ENCODE measurements at places on chromosomes 7 and 10.

- no peak for DNase-seq
Measured at GRCh38 chr10:27490807-27491206, 13.3 kb upstream of the RAB18 start.

DNA sequence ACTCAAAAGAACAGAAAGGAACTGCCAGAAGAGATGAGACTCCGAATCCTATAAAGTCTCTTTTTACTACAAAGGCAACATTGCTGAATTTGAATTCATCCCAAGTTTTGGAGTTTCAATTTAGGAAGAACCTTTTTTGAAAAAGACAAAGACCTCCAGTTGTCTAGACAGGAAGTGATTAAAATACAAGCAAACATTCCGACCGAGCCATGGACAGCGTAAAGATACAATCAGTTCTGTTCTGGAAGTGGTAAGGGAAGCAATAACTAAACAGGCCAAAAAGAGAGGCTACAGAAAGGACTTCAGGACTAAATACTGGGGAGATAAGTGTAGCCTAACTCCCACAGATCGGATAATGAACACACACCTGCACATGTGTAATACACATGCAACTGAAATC, 101.0 kb downstream of the SMURF1 start:
- DNase-seq = no peak

- no peak for DNase-seq
Measured at GRCh38 chr10:52668024-52668423, 104.6 kb downstream of the MBL2 start.

DNA sequence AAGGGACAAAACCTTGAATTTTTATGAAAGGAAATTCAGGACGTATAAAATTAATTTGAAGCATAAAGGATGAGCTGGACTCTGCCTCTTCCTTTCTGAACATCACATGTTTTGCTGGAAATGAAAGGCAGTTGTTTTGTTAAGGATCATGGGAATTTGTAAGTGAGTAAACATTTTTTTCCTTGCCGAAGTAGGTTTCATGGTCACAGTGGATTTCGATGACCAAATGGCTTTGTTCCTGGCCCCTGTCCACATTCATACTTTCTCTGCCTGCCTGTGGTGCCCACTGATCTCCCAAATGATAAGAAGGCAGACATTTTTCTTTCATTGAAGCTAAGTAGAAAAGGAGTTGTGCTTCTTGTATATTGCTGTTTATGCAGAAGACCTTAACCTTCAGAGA, 104.2 kb downstream of the ARID5B start:
- DNase-seq = no peak

- no peak for DNase-seq
Measured at GRCh38 chr10:43371418-43371817, at the start of gene FXYD4. Gene FXYD4 (plus strand): TSS chr10:43371636. CDS start chr10:43373747, 2,111 bp downstream.

DNA sequence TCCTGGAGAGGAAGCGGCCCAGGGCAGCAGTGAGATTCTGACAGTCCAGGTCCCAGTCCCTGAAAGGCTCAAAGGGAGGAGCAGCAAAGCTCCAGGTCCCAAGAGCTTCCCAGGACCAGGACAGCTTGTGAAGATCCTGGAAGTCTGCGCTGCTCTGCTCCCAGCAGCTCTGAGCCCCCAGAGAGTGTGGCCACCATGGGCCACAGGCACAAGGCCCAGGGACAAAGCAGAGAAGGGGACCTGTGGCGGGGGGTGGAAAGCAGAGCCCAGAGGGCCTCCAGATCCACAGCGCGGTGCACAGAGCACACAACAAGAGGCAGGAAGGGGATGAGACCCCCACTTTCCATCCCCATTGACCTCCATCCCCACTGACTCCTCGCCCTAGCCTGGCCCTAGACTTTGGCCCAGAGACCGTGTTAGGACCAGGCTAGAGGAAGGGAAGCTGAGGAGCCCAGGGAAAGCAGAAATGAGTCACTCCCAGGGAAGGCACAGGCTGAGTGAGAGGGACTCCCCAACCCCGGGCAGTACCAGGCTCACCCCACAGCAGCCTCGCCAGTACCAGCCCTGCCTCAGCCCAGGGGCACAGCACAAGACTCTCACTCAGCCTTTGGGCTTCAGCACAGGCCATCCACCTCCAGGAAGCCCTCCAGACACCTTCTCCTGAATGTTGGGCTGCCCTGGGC, 75.5 kb downstream of the GRID1 start:
- DNase-seq = no peak

- peak; percentile 48 for DNase-seq
Measured at GRCh38 chr10:70540089-70540788, 61.7 kb downstream of the PALD1 start.

- no peak for DNase-seq
Measured at GRCh38 chr10:132005147-132005546, 23.4 kb upstream of the BNIP3 start.

DNA sequence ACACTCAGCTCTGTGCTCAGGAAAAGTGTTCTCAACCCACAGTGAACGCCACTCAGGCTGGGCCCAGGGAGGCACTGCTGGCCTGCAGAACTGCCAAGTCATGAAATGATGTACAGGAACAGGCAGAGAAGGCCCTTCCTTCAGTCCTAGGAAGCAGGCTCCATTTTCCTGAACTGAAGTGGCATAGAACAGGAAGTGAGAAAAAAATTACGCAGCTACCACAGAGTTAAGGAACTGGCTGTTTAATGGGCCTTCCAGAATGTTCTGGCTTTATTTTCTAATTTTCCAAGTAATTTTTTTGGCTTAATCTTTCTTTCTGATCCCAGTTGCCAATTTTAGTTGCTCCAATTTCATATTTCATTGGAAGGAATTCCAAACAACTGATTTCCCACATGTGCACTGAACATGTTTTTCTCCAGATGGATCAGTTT, 39.3 kb downstream of the LRRC18 start:
- DNase-seq = no peak

- no peak for DNase-seq
Measured at GRCh38 chr10:76150876-76151288, 719.5 kb downstream of the LRMDA start.

- DNase-seq = no peak
Measured at GRCh38 chr7:93715234-93715633, 140.7 kb upstream of the CALCR start.

DNA sequence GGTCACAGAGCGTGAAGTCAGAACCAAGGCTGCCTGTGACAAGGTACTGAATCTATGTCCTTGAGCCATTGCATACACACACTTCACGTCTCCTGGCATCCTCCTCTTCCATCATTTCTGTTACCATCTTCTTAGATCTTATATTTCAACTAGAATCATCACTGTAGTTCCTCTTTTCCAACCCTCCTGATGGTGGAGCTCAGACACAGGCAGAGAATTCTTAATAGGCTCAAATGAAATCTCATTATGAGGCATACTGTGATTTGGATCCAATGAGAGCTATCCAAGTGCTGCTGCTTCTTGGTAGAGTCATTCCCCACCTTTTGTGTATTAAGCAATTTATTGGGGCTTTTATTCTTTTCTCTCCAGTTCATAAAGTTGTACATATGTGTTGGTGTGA, 113.2 kb downstream of the CALCR start:
- no peak for DNase-seq

DNA sequence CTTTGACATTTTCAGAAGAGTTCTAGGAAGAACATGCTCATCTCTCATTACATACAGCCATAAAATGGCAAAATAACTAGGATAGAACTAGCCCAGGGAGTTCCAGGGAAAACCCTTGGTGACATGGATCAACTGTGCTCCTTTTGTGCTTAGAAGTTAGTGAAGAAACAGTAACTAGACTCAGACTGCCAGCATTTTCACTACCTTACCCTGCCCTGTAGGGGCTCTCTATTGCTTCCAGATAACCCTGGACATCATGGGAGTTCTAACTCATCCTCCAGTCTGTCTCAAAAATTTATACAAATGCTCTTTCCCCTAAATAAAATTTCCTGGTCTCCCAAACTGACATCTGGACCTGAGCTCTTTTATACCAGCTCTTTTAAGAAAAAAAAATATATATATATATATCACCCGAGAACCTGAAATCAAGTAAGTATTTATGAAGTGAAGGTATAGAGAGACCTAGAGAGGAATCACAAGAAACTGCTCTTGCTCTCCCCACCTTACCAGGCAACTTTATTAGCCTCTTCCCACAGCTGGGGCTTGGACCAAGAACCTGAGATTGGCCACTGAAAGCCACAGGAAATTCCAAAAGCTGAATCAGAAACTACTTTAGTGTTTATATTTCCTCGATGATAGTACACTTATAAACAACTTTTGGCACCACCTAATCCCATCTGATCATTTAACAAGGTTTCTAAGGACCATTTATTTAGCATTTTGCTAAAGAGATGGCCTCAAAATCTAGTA, 101.4 kb downstream of the RELN start:
- no peak for DNase-seq

GRCh38 chr10:98321186-98321780, 53.3 kb upstream of the LOXL4 start:
- no peak for DNase-seq

GRCh38 chr7:71594736-71595135, 462.8 kb downstream of the GALNT17 start:
- no peak for DNase-seq
